ENCODE measurements at places on chromosomes 4 and X.

GRCh38 chr4:26859762-26860156, 882 bp upstream of the STIM2 start:
- DNase-seq = no peak

DNA sequence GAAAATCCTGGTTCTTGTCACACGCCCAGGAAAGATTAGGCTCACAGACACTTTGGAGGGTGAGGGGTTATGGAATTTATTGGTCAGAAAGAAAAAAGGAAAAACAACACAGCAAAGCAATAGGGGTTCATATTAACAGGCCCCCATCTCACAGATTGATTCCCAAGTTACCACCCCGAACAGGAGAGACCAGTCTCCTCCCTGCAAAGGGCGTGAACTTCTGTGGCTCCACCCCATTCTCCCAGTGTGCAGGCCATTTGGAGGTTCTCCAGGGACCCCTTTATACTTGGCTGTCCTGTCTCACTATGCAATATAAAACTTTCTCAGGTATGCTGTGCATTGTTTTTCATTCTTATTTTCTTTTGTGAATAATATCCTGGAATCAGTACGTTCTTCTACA, 7.4 kb downstream of the FGF2 start:
- no peak for DNase-seq

GRCh38 chrX:8927066-8927635, 106.8 kb downstream of the FAM9B start:
- no peak for DNase-seq

DNA sequence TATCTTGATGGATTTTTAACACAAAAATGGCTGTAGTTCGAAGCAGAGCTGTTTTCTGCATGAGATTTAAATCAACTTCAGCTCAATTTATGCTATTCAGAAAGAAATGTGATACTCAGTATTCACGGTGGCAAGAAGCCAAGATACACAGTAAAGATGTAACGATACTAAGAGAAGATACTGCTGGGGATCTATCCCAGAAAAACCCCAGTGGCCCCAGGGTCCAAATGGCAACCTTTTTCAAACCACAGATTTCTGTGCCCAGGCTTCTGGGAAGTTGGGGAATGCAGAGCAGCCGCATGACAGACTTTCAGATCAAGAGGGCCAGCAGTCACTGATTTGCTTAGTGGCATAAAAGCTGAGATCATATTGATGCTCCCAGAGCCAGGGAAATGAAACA, 353.9 kb downstream of the AFF2 start:
- no peak for DNase-seq

- DNase-seq = no peak
These were observed 57.4 kb downstream of the VEGFC start for GRCh38 chr4:176735300-176735699.

- no peak for DNase-seq
These were observed 45.6 kb downstream of the PPP2R2C start for GRCh38 chr4:6426571-6427438.

DNA sequence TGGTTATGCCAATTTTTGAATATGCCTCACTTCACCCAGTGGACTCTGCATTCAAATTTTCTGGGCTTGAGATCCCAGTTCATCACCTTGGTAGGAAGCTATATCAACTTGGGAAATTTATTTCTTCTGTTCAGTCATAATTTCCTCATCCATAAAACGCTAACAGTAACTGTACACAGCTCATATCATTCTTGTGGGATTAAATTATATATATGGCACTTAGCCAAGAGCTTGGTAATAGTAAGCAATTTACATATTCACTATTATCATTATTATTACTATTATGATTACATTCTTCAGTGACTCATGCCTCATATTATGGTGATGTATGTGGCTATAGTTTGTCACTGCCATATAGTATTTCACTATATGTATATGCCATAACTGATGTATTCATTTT, 177.6 kb downstream of the CPE start:
- no peak for DNase-seq

- DNase-seq = no peak
These were observed 1017.5 kb upstream of the IGFBP7 start for GRCh38 chr4:58127680-58128079.

DNA sequence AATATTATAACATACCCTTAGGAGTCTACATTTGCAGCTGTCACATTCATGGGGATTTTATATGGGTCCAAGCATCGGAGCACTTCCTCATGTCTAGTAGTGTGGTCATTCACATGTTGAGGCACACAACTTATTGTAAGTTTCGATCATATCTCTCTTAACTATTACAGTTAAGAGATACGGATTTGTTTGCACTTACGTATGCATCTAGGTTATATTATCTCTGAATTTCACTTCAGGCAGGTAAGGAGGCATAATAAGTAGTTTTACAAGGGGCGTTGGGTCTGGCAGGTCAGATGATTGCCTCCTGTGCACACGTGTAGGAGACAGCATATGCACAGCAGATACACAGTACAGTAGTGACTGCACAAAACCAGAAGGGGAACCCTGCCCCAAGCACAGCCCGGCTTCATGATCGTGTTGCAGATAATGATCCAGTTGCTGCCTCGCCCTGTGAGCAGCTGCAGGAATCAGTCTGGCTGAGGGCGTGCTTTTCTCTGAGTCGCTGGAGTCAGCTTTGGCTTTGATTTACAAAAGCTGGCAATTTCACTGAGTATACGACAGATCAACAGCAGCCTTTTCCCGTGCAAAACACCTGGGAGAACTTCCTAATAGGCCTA, 302.9 kb upstream of the GATB start:
- DNase-seq = no peak

All from NCI-H187 treated with DMSO at 0.1 percent for 48 hours (cell line).